CD14-positive monocyte (primary cell): ENCODE measurements at places on chromosomes 1 and 21. TPM values are rescaled to one million over a fixed set of nuclear protein-coding genes. Genes with fewer than 3 reads are reported as not detected.
A peak's percentile ranks its signal among the peaks of the same experiment; 100 is the strongest.

GPR25 gene
- 0.13 TPM for polyA plus RNA-seq

SPRR2A gene
- not detected in 2 replicates for polyA plus RNA-seq

EXOC8 gene
- polyA plus RNA-seq = 3.1 TPM

TBX15 gene
- polyA plus RNA-seq = not detected

SLC5A9 gene
- 0.42 TPM for polyA plus RNA-seq

FAM151A gene
- not detected in 2 replicates for polyA plus RNA-seq

ATP6V1G3 gene
- polyA plus RNA-seq = not detected

EXTL2 gene
- 0.38 and 0.89 TPM in 2 replicates for polyA plus RNA-seq

PCBP3 gene
- not detected for polyA plus RNA-seq

PHC2 gene
- polyA plus RNA-seq = 53.1 TPM

LIN9 gene
- polyA plus RNA-seq = 0.27 and 0.56 TPM in 2 replicates

CR1 gene
- 26.5 TPM for polyA plus RNA-seq

NPPB gene
- polyA plus RNA-seq = not detected in 2 replicates

ZNF695 gene
- polyA plus RNA-seq = not detected

RAB25 gene
- polyA plus RNA-seq = 0.23 and 0.27 TPM in 2 replicates

TBX19 gene
- 4.4 and 7.6 TPM in 2 replicates for polyA plus RNA-seq

MYBPHL gene
- 0.13 TPM for polyA plus RNA-seq

DNA sequence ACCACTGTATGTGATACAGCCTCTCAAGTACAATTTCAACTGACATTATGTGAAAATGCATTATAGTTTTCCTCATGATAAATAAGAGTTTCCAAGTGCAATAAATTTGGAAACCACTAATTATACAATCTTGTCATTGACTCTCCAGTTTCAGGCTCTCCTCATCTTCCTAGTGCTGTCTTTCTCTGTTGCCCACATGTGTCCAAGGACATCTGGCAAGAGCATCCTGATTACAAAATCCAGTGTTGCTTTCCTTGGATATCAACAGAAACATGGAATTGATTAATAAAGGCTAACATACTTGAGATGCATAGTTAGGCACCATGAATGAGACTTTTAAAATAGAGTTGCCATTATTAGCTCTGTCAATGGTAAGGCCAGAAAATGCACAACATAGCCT, 15.6 kb upstream of the MAP10 start:
- no peak for DNase-seq

DNA sequence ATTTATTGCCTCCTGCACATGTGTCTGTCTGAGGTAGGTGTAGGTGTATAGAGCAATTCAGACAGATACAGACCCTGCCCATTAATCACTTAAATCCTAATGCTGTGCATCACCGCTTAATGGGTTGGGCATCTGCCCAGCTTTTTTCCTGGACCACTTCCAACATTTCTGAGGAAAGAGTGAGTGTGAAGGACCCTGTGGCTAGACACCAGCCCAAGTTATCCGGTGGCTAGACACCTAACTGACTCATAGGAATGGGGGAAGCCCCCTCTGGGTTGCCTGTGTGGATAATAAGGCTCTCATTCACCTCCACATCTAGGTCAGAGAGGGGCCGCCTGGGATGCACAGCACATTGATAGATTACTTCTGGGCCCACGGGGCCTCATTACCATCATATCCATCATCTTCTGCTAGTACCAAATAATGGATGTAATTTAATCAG, 121.1 kb upstream of the RAVER2 start:
- no peak for DNase-seq

- no peak for DNase-seq
Observed at GRCh38 chr1:166811691-166812090, 27.6 kb upstream of the POGK start.

- no peak for DNase-seq
Observed at GRCh38 chr1:168585937-168586336, 9.5 kb downstream of the XCL1 start.

GRCh38 chr1:6134741-6135510, 45.2 kb downstream of the CHD5 start:
- DNase-seq = no peak

DNA sequence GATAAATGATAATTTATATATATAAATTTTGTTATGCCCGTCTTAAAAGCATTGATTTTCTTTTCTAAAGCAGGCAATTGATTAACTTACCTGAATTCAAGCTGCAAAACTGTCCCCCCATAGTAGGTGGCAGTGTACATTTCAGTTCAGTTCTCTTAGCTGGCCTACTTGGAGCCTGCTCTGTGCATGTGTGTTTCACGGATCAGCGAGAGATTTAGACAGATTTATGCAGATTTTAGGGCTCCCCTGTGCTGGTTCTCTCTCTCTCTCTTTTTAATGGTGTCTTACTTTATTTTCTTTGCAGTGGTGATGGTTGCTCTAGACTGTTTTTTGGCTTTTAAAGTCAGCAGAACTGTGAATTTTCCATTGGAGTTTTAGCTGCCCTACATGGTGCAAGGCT, 30.7 kb downstream of the CLIC4 start:
- DNase-seq = no peak

DNA sequence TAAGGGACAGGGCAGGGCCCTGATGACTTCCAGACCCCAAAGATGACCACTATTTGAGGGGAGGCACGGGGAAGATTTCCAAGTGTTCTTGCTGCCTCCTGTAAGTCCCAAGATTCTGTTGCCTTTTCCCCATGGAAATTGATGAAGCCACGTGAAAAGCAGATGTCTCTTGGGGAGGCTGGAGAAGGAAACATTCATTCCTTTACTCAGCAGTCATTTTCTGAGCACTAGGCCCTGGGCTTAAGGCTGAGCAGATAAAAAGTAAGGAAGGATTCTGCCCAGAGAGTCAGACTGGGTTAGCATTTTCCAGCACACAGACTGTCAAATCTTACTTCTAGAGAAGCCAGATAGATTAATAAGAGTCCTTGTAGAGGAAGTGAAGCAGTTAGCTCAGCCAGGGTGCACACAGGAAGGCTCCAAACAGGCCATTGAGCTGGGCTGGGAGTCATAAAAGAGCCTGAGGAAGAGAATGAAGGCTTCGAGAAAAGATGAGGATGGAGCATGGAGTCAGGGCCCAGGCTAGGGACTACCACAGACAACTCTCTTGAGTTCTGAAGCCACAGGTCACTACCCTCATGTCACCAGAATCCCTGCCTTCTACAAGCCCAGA, 10.1 kb downstream of the EXTL1 start:
- DNase-seq = no peak

- no peak for DNase-seq
Observed at GRCh38 chr1:115164484-115164883, 75.2 kb upstream of the TSPAN2 start.

GRCh38 chr1:2391931-2392509, 379 bp downstream of the RER1 start:
- no peak for DNase-seq

GRCh38 chr1:218376722-218377121, 31.6 kb downstream of the TGFB2 start:
- DNase-seq = no peak

- DNase-seq = no peak
Observed at GRCh38 chr1:87647430-87648177, 318.9 kb downstream of the LMO4 start.

GRCh38 chr1:39220891-39221870, 16.7 kb downstream of the MACF1 start:
- DNase-seq = no peak

DNA sequence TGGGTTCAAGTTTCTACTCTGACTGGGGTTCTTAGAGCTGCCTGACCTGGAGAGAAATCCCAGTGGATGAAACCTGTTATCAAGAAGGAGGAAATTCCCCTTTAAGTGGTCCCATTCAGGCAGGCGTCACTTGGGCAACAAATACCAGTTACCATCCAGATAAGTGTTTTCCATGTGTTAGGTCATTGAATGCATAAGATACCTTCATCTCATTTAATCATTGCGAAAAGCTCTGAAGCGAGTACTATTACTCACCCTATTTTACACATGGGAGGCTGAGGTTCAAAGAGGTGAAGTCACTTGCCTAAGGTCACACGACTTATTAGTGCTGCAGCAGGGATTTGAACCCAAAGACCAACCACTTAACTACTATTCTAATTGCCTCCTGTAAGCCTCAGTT, 45.5 kb upstream of the RPL11 start:
- no peak for DNase-seq

GRCh38 chr1:198845851-198846250, 207.0 kb downstream of the PTPRC start:
- DNase-seq = no peak

DNA sequence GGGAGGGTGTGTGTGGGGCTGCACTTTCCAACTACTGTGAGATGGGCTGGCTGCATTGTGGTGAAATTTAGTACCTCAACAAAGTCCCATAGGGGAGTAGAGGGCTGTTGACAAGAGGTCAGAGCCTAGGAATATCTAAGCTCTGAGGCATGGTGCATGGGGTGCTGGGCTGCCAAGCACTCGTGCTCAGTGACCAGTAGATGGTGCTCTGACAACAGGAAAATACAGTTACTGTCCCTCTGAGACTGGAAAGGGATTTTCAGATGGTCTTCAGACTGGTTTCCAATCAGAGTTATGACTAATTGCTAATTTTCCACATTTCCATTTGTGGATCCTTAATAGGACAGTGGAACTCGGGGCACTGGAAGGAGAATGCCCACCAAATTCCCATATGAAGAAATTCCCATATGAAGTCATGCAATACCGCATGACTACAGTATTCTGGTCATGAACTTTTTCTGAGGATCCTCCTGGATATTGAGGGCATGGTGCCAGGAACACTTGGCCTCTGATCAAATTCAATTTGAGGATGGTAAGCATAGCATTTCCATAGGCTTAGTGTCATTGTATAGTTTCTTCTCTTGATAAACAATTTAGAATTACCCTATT, 4.1 kb upstream of the CACNA1E start:
- peak; percentile 53 for DNase-seq

- no peak for DNase-seq
Observed at GRCh38 chr1:176469450-176470010, 6.6 kb downstream of the PAPPA2 start.

- DNase-seq = no peak
Observed at GRCh38 chr1:187078321-187078720, 249.6 kb downstream of the PLA2G4A start.

GRCh38 chr1:247406014-247406656, 9.8 kb upstream of the NLRP3 start:
- DNase-seq = peak; percentile 21

DNA sequence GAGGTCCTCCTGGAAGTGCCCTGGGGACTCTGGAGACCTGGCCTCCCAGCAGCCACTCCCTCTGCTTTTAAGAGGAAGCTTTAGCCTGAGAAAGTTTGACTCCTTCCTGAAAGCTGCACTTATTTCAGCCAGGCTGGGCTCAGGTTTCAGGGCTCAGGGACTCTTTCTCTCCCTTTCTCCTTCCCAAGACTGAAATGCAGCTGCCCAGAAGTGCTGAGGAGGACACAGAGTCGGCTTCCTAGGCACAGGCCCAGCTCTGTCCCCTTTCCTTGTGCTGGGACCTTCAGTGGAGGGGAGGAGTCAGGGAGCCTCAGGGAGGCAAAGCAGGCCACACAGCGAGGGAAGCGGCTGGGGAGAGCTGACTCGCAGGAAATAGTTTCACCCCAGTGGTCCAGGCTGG, 137.3 kb downstream of the NAV1 start:
- DNase-seq = no peak

- no peak for DNase-seq
Observed at GRCh38 chr1:7298749-7299151, 472.3 kb upstream of the VAMP3 start.

- DNase-seq = peak; percentile 26
Observed at GRCh38 chr1:24190983-24191461, 3.9 kb upstream of the IFNLR1 start.

DNA sequence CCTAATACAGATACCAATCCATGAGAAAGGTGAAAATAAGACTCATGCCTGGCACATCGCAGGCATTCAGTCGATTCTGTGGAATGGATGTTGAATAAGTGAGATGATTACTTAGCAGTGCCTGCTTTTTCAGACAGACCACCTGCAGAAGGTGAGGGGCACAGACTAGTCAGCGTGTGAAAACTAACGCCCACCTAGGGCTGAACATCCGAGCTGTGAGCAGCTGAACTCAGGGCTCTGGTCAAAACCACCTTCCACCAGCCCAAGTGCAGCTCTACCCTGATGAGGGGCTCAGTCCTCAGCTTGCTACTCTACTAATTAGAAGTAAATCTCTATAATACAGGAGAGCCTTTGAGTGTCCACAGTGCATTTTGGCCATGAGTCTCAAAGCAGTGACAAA, 32.5 kb downstream of the LMX1A start:
- DNase-seq = no peak

DNA sequence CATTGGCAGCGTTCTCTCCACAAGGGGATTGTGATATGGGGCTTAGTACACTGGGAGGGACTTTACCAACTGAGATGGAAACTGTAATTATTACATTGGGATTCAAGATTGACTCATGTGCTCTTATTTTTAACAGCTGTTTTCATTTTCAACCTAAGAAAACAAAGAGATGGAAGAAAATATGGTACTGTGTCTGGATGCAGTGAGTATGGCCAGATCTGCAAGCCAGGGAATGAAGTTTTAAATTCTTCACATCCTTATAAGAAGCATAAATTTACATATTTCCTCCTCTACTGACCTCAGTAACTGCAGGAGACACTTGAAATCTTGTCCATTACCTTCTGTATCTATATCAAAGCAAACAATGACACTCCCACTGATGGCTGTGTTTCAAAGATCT, 81.5 kb upstream of the EDEM3 start:
- DNase-seq = no peak

- DNase-seq = no peak
Observed at GRCh38 chr1:231395998-231396390, 26.1 kb downstream of the EGLN1 start.

GRCh38 chr21:29189353-29189752, 58.9 kb downstream of the MAP3K7CL start:
- DNase-seq = no peak

DNA sequence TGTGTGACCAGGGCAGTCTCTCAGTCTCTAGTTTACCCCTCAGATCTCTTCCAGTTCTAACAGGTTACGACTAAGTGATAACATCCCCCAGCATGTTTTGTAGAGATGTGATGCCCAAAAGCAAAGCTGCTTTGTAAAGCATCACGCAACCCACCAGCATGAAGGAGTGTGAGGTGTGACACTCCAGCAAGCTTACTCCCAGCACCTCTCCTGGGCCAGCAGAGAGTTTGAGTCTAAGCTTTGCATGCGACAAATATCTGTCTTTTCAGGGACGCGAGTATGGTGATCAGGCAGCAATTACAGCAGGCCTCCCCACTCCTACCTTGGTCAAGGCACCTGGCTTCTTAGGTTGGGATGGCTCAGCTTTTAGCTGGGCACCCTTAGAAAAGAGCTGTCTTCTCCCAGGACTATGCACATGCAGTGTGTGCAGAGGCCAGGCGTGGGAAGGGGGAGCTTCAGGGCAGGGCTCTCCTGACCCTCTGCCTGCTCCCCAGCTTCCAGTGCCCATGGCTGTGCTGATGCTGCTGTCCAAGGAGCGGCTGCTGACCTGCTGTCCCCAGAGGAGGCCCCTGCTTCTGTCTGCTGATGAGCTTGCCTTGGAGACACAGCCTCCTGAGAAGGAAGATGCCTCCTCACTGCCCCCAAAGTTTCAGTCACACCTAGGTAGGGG, 48.2 kb downstream of the ELK4 start:
- no peak for DNase-seq

GRCh38 chr1:30036666-30037065, 686.7 kb downstream of the MATN1 start:
- no peak for DNase-seq
